ENCODE measurements at places on chromosomes 6 and 20.

GRCh38 chr6:101516578-101516977, 123.1 kb downstream of the GRIK2 start:
- DNase-seq = peak; percentile 44

- DNase-seq = no peak
These were observed 161.1 kb upstream of the DTNBP1 start for GRCh38 chr6:15823838-15824414.

DNA sequence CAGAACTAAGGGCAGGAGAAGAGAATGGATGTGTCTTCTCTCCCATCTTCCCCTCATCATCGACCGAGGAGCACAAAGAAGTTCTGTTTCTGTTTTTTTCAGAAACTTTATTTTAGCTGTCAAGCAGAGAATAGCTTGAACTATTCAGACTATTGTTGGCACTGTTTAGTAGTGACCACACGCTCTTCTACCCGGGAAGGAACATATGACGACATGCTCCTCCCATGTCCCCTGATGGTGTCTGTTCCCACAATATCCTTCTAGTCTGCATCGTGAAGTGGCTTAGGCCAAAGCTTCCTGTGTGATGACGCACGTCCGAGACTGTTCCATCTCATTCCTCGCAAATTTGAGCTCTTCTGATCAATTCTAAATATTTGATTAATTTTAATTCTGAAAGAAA, 27.2 kb upstream of the KIF25 start:
- DNase-seq = no peak

- peak; percentile 66 for DNase-seq
These were observed 309 bp upstream of the ABRACL start for GRCh38 chr6:139028215-139028657.
